ENCODE measurements at places on chromosomes 1 and 21. TPM values are rescaled to one million over a fixed set of nuclear protein-coding genes. Genes with fewer than 3 reads are reported as not detected.

The KCNN3 gene
- not detected for total RNA-seq

The TAL1 gene
- total RNA-seq, result not detected

The GNG4 gene
- total RNA-seq, result 0.28 TPM

The LEFTY1 gene
- not detected for total RNA-seq

The RAD54L gene
- 4.8 TPM for total RNA-seq

The PRR9 gene
- total RNA-seq, result not detected

DNA sequence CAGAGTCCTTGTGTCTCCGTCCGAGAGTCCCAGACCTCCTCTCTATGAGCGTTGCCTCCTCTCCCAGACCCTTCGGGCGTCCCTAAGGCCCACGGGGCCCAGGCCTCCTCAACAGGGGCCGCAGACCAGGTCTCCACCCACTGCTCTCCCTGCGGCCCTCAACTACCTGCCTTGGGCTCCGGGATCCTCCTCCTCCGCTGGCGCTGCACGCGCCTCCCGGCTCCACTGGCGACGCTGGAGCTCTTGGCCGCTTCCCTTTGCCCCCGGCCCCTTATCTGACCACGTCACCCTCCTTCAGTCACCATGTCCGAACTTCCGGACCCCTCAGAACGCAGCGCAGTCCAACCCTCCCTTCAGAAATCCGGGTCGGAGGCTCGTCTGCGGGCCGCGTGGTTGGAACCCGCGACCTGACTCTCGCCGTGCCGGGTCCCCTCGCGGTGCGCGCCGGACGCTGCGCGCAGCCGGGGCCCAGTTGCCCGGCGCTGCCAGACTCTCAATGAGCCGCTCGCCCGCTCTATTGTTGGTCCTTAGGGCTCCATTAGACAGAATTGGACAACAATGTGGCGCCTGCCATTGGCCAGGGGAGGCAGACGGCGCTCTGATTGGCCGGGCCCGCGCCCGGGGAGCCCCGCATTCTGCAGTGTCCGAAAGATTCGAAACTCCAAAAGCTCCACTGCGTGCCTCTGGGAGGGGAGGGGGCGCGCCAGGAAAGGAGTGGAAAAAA is at the start of gene DMRTA2:
TSS of gene DMRTA2 (minus strand) at position 498 of the 724 bp plus-strand sequence. CDS start 1,907 bp downstream, outside the sequence.
- DNase-seq, result no peak

DNA sequence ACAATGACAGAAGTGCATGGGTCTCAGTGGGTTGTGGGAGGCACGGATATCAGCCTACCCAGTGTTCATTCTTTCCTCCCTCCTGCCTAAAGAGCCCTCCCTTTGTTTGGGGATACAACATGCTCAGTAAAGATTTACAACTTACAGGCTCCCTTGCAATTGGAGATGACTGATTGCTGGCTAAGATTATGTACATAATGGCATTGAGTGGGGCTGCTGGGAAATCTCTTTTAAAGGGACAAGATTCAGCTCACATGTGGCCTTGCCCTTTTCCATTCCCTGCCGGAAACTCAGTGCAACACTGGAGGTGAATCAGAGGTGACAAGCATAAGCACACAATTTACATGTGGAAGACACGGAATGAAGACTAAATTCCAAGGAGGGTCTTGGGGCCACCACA is 83.7 kb upstream of the CHRM3 start:
- no peak for DNase-seq

DNA sequence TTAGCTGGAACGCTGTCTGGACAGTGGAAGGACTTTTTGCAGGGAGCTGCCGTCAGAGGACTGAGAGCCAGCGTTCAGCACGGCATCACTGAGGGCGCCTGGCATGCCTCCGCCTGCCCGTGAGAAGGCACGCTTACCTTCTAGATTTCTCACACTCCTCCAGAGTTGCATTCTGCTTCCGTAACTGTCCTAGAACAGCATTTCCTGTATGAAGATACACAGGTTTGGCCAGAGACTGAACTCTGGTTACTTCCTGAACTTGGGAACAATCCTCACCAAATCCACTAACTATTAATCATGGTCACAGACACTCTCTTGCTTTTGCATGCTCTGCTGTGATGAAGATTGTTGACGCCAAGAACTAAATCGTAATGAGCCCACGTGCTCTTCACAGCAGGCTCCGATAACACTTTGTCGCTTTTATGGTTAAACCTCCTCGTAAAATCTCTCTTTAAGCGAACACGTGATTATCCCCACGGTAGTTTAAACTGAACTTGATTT is 93.5 kb downstream of the KIF26B start:
- DNase-seq, result no peak

DNA sequence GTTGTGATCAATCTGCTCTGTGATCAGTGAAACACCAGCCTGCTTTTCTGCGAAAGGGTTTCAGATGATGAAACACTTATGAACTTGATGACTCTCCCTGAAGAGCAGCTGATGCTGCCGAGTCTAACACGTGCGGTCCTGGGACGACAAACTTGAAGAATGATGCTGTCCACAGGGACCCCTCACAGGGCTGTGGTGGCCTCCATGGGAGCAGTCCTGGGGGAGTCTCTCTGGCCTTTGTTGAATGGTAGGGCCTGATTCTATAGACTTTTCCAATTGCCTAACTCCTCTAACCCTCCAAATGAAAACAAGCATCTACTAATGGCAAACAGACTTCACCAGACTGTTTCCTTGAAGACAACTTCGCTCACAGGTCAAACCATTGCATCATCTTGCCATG is at the start of gene OR2T10:
TSS of gene OR2T10 (minus strand) at position 112 of the 400 bp plus-strand sequence. CDS start 3,932 bp downstream, outside the sequence.
- DNase-seq, result no peak

DNA sequence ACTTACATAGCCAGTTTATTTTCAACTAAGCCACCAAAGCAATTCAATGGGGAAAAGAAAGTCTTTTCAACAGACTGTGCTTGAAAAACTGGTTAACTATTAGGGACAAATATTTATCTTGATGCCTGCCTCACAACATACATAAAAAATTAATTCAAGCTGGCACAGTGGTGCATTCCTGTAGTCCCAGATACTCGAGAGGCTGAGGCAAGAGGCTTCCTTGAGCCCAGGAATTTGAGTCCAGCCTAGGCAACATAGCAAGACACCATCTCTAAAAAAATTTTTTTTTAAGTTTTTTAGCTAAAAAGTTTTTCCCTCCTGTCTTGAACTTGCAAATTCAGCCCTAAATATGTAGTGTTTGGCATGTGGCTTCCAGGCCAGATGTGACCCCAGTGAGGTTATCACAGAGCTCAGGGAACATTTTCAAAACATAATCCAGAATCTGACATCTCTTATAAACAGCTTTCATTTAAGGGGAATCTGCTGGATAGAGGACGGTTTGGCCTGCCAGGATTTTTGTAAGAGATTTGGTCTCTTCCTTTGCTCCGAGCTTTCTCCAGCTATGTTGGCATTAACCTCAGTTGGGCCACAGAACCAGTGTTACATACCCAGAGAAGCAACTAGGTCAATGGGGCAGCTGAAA is 46.4 kb downstream of the COL6A1 start:
- DNase-seq, result peak; percentile 87

GRCh38 chr1:118304722-118305359 is 119.8 kb upstream of the SPAG17 start:
- no peak for DNase-seq

- no peak for DNase-seq
These were observed 3.5 kb downstream of the MARCKSL1 start for GRCh38 chr1:32332290-32333079.
